ENCODE measurements at places on chromosomes 6 and 20.

GRCh38 chr6:105313211-105313610, 89.7 kb downstream of the PREP start:
- no peak for DNase-seq

GRCh38 chr20:34175879-34176278, 63.8 kb upstream of the EIF2S2 start:
- no peak for DNase-seq

DNA sequence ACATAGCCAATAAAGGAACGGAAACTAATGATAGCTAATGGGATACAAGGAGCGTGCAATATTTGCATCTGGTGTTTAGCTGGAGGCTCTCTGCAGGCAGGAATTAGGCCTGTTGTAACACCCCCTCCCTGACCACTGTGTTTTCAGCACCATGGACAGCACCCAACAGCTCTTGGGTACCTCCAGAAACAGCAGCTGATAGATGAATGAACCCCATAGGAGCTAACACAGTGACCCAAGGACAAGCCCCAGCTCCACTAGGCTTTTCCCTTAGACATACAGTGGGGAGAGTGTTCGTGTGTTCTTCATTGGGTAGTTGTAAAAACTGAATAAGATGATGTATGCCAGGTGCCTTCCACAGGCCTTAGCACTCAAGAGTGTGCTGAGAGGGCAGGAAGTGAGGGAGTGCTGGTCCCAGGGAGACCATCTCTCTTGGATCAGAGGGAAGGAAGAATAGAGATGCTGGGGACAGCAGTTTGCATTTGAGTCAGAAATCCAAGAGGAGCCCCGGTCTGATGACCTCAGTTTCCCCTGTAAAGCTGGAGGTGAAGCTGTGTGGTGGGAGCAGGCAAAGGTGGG, 161.3 kb downstream of the PHACTR3 start:
- DNase-seq = peak; percentile 31

GRCh38 chr6:16277101-16277981, 39.0 kb downstream of the GMPR start:
- no peak for DNase-seq

GRCh38 chr6:92188016-92188415, 1231.3 kb downstream of the EPHA7 start:
- DNase-seq = no peak

- no peak for DNase-seq
These were observed 242.5 kb downstream of the ADGRG6 start for GRCh38 chr6:142544199-142544838.

GRCh38 chr6:3288711-3289663, 30.2 kb downstream of the PSMG4 start:
- peak; percentile 52 for DNase-seq

- DNase-seq = no peak
These were observed 534 bp downstream of the NANP start for GRCh38 chr20:25623225-25623735.

- no peak for DNase-seq
These were observed 73.9 kb downstream of the FOXF2 start for GRCh38 chr6:1463275-1463674.

- DNase-seq = no peak
These were observed 152.9 kb downstream of the INSM1 start for GRCh38 chr20:20520776-20521175.

DNA sequence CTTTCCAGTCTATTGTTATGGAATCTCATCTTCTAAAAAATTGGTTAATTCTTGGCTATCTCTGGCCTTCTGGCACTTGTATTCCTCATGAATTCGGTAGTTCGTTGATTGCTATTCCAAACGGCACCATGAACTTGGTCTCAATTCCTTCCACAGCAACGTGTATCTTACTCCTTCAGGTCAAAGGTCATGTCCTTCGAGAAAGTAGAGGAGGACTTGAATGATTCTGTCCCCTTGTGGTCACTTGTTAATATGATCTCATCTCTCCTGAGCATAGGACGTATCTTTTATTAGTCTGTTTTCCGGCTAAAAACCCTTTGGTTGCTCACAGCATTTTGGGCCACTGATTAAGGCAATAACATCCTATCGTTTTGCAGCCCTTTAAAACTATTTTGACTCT, 9.4 kb downstream of the TLDC2 start:
- DNase-seq = no peak

DNA sequence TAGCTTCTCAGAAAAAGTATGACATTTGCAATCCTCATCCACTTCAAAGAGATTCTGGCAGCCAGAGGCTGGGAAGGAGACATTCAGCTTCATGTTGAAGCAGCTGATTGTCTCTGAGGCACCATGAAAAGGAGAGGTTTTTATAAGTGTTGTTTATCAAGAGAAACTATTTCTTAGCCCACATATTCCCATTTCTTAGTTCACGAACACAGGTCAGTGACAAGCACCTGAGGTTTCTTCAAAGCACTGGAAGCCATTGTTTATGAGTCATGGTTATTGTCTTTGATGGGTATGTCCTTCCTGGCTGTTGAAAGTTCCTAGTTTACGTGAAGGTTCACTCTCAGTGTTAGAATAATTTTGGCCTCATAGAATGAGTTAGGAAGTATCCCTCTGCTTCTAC, 3.0 kb upstream of the DDX43 start:
- no peak for DNase-seq

GRCh38 chr20:8219403-8219802, 87.3 kb downstream of the PLCB1 start:
- DNase-seq = no peak
